Stimulated activated CD8-positive, alpha-beta memory T cell treated with anti-CD3 and anti-CD28 coated beads, Interleukin-4, amount 100 ng/mL, for 1 hour (primary cell): ENCODE measurements at places on chromosomes 12 and 14.

DNA sequence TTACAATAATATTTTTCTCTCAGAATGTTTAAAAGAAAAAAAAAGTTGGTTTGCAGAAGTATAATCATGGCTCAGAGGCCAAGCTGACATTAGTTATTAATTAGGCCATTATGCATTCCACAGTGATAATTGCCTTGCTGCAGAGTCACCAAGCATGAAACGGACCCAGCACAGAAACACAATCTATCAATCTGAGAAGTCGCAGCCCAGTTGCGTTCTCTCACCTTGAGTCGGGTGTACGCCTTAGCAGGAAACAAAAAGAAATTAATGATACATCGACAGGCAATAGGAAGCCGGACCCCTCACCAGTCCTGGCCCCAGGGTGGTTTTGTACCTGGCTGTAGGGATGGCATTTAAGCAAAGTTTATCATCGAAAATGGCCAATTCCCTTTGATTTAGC, 129.7 kb downstream of the PHETA1 start:
- DNase-seq = no peak

GRCh38 chr12:131675126-131676080, 35.5 kb upstream of the SFSWAP start:
- DNase-seq = no peak

GRCh38 chr12:24555730-24556129, 393.2 kb downstream of the BCAT1 start:
- no peak for DNase-seq

- no peak for DNase-seq
Measured at GRCh38 chr12:110067531-110067930, 19.2 kb upstream of the C12orf76 start.

DNA sequence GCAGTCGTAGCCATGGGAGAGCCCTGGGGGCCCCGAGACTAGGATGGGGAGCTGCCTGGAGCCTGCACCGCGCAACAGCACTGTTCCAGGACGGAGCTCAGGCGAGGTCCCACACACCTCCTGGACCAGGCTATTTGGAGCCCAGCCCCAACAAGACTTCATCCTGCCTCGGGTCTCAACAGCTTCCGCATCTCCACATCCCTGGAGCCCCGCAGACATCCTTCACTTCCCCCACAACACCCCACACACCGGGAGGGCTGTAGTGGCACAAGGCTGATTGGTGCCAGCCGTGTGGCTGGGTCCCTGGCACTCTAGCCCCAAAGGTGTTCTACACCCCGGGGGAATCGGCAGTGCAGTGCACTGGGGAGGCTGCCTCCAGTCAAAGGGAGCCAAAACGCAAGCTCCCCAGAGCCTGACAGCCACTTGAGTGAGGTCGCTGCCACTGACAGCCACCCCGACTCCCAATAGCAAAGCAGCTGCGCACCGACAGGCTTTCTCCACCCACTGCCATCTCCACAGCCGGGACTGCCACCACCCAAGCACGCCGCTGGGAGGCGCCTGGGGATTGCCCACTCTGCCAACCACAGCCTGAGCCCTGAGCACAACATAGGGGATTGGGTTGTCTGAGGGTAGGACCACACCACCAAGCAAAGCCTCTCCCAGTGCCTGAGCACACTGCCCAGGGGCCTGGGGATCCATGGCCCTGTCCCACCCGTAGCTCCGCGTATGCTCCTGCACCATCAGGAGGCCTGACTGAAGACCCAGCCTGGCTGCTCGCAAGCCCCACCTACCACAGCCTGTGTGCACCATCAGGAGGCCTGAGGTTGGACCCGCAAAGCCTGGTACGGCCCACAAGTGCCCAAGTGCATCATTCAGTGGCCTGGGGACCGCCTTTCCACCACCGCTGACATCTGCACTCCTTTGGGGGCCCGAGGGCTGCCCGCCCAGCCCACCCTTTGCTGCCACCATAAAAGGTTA, 13.2 kb upstream of the KLRF1 start:
- peak; percentile 89 for DNase-seq
